T-helper 17 cell (primary cell): ENCODE measurements at places on chromosomes 5 and 9.

DNA sequence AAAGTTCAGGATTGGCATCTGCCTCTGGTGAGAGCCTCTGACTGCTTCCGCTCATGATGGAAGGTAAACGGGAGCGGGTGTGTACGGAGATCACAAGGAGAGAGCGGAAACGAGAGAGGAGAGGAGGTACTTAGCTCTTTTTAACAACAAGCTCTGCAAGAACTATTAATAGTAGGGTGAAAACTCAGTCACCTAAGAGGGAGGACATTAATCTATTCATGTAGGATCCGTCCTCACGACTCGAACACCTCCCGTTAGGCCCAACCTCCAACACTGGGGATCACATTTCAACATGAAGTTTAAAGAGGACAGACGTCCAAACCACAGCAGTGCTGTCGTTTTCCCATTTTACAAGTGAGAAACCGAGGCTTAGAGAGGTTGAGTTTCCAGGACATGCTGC is 173.7 kb downstream of the SLC28A3 start:
- no peak for DNase-seq

DNA sequence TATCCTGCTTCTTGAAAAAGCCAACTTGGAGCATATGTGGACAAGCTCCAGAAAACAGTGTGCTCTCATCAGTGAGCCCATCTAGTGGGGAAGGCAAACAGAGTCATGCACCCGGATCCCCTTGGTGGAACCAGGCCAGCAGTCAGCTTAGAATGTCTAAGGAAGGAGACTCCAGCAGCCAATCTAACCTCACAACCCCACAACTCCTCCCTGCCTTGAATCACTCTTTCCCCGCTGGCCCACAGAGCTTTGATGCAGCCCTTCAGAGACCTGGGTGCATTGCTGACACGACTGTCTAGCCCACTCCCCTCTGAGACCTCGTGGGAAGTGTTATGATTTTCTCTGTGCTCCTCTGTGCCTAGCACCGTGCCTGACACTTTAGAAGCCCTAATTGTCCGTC is 623.7 kb downstream of the BNC2 start:
- no peak for DNase-seq

DNA sequence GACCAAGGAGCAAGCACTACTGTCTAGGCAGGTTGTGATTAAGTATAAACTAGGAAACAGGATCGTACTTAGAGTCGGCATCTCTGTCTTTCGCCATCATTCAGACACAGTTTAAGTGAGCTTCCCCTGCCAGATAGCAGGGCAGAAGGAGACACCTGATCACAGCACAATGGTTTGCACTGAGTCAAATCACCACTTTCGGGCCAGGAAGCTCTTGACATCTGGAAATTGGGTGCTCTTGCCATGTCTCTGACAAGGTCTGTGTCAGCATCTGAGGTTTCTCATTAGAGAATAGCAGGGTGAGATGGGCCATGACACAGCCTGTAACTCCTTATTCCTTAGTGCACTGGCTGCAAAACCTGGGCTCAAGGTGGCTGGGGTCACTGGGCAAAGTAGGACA is 8.3 kb downstream of the ADRB2 start:
- DNase-seq, result no peak

- no peak for DNase-seq
Measured at GRCh38 chr9:33202552-33203201, 35.5 kb upstream of the B4GALT1 start.

- no peak for DNase-seq
Measured at GRCh38 chr9:85971731-85972130, 30.8 kb downstream of the NAA35 start.

- DNase-seq, result no peak
Measured at GRCh38 chr5:139386050-139386438, 2.9 kb upstream of the SLC23A1 start.

GRCh38 chr5:121862801-121863200 is 11.1 kb downstream of the FTMT start:
- DNase-seq, result no peak

DNA sequence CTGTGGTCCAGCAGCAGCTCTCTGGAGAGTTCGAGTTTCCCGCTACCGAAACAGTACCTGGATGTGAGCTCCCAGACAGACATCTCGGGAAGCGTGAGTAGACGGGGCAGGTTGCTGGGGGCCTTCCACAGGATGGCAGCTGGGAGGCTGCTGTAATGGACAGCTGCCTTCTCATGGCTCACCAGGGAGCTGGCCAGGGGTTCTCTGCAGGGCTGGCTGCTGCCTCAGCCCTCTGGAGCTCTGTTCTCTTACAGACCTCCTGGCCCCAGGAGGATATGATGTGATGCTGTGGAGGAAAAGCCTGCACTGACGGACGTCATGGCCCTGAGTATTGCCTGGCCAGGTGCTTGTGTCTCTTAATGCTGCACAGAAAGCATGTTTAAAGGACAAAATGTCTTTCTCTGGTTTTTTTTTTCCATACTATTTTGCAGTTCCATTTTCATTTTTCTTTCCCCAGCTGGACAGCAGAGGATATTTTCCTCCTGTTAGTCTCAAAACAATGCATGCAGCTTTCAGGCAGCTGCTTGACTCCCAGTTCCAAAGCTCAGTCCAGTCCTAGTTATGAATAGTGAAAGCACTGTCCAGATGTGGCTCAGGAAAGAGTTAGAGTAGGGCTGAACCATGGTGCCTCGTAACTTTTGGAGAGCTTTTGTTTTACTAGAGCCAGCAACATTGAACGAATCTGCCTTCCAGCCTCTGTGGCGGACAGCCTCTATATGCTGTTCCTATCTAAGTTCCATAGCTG is 77.5 kb upstream of the RARS1 start:
- no peak for DNase-seq

- no peak for DNase-seq
Measured at GRCh38 chr9:87554171-87554910, 56.7 kb downstream of the DAPK1 start.

GRCh38 chr9:138007918-138008841 is 130.6 kb downstream of the CACNA1B start:
- no peak for DNase-seq

- DNase-seq, result no peak
Measured at GRCh38 chr5:146039420-146039819, 66.0 kb downstream of the PLAC8L1 start.

GRCh38 chr5:177402271-177403043 is 2.0 kb upstream of the PFN3 start:
- DNase-seq, result peak; percentile 49

DNA sequence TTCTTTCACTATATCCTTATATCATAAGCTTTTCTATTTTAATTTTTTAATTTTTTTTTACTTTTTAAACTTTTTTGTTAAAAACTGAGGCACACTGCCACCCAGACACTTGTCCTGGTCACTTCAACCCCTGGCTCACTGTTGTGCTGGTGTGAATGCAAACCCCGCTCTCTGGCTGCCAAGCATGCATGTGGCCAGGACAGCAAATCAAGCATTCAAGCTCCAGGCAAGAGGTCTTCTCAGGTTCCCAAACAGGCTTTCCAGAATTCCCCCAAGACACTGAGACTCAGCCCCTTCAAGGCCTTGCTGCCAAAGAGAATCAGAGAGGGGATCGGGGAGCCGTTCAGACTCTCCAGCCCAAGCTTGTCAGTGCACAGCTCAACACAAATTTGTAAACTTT is 139.9 kb downstream of the FANCC start:
- no peak for DNase-seq

GRCh38 chr5:102863058-102863457 is 108.0 kb downstream of the PAM start:
- no peak for DNase-seq

- DNase-seq, result no peak
Measured at GRCh38 chr5:138543730-138544104, 681 bp upstream of the ETF1 start.

DNA sequence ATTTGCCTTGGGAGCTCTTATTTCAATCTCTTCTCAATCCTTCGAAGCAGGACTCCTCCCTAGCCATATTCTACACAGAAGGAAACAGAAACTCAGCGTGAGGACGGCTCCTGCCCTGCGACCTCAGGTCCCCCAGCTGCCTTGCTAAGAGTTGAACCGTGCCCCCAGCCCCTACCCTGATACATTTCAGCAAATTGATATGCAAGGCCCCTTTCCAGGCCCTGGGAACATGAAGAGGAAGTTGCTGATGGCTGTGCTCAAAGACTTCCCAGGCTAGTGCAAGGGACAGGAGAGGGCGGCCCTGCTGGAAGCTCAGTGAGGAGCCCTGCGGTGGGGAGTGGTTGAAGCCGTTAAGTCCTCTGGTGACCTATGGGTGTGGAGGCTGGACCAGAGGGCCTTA is 41.5 kb downstream of the BOD1 start:
- no peak for DNase-seq

DNA sequence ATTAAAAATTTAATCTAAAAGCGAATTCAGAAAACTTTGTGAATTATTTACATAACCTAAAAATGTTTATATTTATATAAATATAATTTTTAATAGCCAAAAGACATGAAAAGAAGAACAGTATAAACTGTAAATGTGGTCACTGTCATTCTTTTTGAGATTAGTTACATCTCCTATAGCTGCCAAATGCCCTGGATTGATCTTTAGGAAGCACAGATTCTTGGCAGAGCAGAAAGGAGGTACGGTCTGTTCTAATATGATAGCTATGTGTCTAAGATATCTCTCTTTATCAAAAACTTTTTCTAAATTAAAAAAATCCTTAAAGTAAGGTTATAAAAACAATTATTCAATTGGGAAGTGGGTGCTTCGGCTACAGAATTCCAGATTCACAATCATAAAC is 151.0 kb downstream of the LPAR1 start:
- DNase-seq, result no peak

DNA sequence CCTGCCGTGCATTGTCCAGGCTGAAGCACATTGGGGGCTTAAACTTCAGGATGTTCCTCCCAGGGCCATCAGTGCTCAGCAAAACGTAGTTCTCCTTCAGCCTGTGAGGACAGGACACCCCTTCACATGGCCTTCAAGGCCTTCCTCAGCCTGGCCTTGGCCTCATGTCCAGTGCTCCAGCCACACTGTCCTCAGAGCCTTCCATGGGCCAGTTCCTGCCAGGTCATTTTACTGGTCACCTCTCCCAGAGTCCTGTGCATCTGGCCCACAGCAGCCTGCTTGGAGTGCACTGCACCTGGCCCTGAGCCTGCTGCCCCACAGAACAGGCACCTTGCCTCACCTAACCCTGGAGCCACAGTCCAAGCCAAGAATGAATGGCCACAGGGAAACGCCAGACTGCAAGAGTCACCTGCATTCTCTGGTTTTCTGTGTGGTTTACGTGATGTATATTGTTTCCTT is 8.7 kb downstream of the HNRNPAB start:
- no peak for DNase-seq

GRCh38 chr5:120927950-120928530 is 463.9 kb downstream of the PRR16 start:
- DNase-seq, result no peak

- no peak for DNase-seq
Measured at GRCh38 chr5:140358738-140359310, 1.2 kb upstream of the SLC4A9 start.

GRCh38 chr5:142772446-142773293 is 2.5 kb downstream of the ARHGAP26 start:
- no peak for DNase-seq

DNA sequence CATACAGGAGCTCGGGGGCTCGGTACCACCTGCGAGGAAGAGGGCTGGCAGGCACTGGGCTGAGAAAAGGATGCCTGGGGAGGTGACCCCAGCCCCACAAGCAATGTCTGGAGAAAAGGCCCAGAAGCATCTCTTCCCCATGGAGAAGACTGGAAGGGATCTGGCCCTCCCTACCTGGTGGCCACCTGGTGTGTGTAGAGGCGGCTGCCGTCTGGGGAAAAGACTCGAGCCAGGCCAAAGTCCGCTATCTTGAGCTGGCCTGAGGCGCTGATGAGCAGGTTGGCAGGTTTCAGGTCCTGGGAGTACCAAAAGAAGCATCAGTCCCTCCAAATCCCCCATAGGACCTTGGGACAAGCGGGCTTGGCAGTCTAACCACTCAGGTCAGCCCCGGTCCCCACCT is 3.7 kb downstream of the CDK20 start:
- DNase-seq, result no peak

DNA sequence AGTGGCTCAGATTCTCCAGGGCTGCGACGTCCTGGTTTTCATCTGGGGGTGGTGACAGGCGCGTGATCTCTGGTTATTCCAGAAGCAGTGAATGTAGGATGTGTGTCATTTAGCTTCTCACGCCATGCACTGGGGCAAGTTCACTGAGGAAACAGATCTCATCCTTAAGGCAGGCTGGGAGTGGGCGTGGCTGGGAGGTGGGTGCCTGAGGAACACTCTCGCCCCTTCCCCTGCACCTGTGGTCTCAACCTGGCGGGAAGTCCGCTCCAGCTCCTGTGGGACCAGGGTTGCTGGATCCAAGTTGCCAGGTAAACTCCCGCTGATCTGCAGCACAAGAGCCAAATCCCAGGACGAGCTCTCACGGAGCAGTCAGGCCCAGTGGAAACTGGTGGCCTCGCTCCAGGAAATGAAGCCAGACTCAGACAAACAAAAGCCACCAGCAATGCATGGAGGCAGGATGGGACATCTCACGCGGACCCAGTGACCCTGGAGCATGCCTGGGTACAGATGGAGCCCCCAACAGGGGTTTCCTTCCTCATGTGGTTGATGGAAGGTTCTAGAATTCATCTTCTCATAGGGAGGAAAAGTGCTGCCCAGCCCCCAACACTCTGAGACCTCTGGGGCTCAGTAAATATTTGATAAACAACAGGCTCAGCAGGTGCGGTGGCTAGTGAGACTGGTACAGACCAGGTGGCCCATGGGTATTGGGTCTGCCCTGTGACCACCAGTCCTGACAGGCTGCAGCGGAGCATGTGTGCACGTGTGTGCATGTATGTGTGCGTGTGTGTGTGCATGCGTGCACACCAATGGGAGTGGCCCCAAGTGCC is 16.3 kb upstream of the SLC12A7 start:
- DNase-seq, result no peak

DNA sequence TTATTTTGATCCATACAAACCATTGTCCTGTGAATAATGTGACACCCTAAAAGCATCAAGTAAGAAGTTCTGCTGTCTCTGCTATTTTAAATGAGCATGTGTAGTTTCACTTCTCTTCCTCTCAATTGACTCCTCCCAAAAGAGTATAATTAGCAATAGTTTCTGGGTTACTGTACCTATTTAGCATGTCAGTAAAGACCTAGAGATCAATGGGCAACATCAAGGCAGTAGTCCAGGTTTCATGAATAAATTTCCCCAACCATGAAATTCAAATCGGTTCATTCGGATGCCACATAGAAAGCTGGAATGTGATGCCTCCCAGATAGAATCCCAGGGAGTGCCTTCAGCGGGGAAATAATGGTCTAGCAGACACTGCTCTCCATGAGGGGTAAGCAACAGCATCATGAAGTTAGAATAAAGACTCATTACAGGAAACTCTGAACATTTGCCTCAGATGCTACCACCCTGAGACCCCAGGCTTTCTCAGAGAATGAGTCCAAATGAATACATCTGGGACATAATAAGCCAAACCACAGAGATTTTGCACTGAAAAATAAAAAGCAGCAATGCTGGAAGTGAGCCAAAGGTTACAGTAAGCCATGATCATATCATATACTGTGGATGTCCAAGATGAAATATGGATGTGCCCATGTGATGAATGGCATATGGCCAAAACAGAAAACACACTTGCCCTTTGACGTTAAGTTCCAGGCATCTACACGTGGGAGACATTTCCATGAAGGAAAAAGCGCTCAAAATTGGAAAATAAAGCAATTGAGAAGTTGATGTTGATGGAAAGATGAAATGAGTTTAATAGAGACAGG is 1107.0 kb upstream of the SEMA6A start:
- DNase-seq, result no peak

- DNase-seq, result no peak
Measured at GRCh38 chr5:44443172-44443571, 54.0 kb upstream of the FGF10 start.

- no peak for DNase-seq
Measured at GRCh38 chr5:136064510-136064909, 35.7 kb downstream of the TGFBI start.
